Activated CD4-positive, alpha-beta T cell treated with anti-CD3 and anti-CD28 coated beads for 4 hours (primary cell): ENCODE measurements at places on chromosomes 16 and 17.
A peak's percentile ranks its signal among the peaks of the same experiment; 100 is the strongest.

DNA sequence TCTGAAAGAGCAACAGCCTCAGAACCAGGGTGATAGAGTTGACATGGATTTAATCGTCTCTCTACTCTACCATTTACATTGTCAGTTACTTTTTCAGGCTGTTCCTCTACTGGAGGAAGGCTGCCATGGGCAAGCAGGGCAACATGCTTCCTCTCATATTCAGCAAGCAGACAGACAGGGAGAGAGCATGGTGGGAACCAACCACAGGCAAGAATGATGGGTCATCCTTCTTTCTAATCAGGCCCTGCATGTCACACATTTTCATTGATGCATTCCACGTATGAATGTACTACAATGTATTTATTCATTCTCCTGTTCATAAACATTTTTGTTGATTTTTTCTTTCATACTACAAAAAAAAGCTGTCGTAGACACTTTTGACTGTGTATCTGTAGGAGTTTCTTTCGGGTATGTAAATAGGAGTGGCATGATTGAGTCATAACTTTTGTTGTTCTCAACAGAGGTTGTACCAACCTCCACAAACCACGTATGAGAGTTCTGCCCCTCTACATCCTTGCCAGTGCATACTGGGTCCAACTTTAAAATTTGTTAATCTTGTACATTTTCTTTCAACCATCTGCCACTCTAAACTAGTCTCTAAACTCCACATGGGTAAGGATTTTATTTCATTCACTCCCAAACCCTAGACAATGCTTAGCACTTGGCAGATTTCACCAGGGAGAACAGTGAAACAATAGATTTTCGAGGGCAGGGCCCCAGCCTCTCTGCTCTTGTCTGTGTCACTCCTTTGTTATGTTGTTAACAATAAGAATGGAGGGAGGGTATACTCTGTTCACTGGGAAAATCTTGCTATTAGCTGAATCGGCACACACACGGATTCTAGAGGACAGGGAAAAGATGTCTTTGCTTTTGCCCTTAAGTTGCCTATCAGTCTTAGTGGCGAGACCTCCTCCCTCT lies 58.7 kb downstream of the CMC2 start:
- DNase-seq: no peak

GRCh38 chr16:57169327-57169726 lies 16.5 kb downstream of the PSME3IP1 start:
- no peak for DNase-seq

- no peak for DNase-seq
Observed at GRCh38 chr16:2856686-2857450, 1.1 kb downstream of the PRSS22 start.

- no peak for DNase-seq
Observed at GRCh38 chr17:10652984-10653659, 4.0 kb downstream of the MYH3 start.

DNA sequence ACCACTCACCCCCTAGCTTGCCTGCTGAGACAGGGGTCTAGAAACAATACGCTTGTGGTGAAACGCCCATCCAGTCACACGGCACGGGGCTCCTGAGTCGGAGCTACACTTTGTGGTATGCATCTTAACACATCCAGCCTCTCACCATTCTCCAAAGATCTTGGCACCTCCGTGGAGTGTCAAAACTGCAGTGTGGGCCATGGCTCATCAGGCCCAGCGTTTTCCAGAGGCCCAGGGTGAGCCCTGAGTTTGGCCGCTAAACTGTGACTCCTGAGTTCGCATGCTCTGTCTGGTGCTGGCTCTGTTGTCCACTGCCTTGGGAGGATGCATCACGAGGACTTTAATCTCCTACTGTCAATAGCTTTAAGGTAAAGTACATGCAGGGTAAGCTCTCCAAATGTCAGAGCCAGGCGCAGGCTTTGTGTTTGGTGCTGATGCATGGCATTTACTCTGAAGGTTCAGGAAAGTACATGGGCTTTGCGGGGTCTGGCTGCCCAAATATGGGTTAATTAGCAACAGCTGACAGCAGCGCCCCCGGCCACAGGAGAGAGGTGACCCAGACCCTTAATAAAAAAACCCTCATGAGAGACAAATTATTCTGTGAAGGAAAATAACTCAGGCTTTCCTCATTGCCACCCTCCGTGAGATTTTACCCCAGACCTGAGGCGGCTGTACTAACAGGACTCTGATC lies 118.4 kb downstream of the CCDC182 start:
- DNase-seq: no peak

- DNase-seq: no peak
Observed at GRCh38 chr16:59611556-59611955, 877.4 kb upstream of the GOT2 start.

GRCh38 chr17:2058586-2059546 lies 4.0 kb downstream of the HIC1 start:
- DNase-seq: peak; percentile 57

- no peak for DNase-seq
Observed at GRCh38 chr17:75854101-75854748, 910 bp downstream of the WBP2 start.

GRCh38 chr16:53865494-53865863 lies 161.5 kb downstream of the FTO start:
- no peak for DNase-seq

GRCh38 chr17:42783062-42783790 lies 2.8 kb downstream of the WNK4 start:
- no peak for DNase-seq

DNA sequence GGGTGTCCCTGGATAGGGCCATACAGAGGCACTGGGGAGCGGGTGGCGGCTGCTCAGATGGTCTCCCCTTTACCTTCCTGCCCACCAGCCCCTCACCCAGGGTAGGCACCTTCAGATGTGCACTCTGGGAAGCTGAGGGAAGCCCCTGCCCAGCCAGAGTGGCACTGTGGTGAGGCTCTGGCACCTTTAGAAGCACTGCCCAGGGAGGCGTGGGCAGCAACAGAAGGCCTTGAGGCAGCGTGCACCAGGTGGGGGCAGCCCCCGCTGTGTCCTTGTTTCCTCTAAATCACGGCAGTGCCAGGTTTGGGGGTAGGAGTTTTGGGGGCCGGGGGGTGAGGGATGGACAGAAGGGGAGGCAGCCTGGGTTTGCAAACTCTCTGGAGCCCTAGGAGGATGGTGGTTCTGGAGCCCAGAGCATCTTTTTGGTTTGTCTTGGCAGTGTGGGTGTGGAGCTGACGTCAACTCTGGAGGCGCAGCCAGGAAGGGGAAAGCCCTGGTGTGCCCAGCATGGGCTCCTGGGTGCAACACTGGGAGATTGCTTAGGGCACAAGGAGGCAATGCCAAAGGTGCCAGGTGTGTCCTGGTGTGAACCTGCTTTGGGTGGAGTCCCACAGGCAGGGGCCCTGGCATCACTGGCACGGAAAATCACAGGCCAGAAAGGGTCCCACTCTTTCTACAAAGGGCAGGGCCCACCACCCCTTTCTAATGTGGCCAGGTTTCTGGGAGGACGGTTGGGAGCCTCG lies 23.1 kb upstream of the CDC42EP4 start:
- DNase-seq: no peak

GRCh38 chr16:10947211-10947787 lies 2.9 kb downstream of the CLEC16A start:
- DNase-seq: no peak

DNA sequence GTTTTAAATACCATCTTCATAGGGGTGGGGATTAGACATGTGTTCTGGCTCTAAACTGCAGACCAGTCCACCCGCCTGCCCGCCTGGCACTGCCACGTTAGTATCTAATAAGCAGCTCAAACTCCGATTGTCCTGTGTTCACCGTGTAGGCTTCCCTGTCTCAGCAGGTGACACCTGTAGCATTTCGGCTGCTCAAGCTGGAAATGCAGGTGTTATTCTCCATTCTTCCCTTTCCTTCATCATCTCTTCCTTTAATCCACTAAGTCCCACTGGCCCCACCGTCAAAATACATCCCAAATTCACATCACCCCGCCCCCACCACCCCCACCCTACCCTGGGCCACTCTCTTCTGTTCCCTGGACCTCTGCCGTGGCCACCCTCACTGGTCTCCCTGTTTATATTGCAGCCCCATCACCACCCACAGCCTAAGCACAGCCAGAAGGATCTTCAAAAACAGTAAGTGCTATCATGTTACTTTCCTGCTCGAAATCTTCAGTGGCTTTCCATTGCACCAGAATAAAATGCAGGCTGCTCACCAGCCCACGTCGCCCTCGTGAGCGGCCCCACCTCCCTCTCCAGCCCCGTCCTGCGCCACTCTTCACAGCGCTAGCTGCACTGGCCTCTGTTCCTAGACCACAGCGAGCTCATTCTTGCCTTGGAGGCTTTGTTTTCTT lies 65.1 kb downstream of the RTN4RL1 start:
- DNase-seq: no peak

- DNase-seq: no peak
Observed at GRCh38 chr16:74611721-74612120, 4.8 kb upstream of the GLG1 start.
